ENCODE measurements at places on chromosomes 16 and 17.

DNA sequence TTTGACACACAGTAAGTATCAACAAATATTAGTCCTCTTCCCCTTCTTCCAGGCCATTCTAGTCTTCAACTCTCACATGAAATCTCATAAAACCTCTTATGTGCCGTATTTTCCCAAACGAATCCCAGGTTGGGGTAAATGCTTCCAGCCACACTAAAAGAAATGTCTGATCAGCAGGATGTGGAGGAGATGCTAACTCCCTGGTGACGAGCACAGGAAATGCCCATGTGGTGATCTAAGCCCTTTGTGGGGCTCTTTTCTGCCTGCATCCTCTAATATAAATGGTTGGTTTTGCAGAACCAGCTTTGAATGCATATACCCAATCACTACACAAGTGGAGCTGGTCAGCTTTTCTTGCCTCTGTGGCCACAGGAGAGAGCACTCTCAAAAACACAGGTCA lies 498.2 kb upstream of the ERCC4 start:
- DNase-seq = no peak

DNA sequence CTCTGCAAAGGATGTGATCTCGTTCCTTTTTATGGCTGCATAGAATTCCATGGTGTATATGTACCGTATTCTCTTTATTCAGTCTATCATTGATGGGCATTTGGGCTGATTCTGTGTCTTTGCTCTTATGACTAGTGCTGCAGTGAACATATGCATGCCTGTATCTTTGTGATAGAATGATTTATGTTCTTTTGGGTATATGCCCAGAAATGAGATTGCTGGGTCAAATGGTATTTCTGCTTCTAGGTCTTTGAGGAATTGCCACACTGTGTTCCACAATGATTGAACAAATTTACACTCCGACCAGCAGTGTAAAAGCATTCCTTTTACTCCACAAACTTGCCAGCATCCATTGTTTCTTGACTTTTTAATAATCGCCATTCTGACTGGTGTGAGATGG lies 60.2 kb upstream of the ADORA2B start:
- no peak for DNase-seq

- DNase-seq = no peak
These were observed 49.7 kb upstream of the CCDC182 start for GRCh38 chr17:57794841-57795240.

GRCh38 chr17:62720126-62720850 lies 87.8 kb downstream of the MARCHF10 start:
- no peak for DNase-seq

DNA sequence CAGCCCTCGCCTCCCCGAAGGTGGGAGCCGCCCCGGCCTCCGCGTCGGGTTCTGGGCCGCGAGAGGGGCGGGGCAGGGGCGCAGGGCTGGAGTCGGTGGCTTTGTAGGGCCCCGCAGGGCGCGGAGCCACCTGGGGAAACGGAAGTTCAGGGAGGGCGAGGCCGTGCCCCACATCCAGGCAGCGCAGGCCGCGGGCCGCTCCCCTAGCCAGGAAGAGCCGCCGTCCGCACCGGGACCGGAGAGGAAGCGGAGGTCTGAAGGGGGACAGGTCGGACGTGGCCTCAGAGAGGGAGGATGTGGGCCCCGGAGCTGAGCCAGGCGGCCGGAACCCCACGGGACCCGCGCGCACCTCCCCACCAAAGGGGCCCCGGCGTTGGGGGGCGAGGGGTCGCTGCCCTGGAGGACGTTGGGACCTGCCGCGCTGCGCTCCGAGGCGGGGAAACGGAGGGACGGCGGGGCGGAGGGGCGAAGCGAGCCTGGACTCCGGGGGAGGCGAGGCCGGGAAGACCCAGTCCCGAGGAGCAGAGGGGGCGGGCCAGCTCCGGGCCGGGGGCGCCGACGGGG lies 482 bp upstream of the SLC16A3 start:
- DNase-seq = peak; percentile 81

- no peak for DNase-seq
These were observed 31.1 kb upstream of the CARMIL2 start for GRCh38 chr16:67613808-67614207.

- DNase-seq = peak; percentile 18
These were observed 1.2 kb downstream of the JPT1 start for GRCh38 chr17:75152922-75153779.

- DNase-seq = no peak
These were observed 860 bp upstream of the DCAF7 start for GRCh38 chr17:63549289-63549945.

DNA sequence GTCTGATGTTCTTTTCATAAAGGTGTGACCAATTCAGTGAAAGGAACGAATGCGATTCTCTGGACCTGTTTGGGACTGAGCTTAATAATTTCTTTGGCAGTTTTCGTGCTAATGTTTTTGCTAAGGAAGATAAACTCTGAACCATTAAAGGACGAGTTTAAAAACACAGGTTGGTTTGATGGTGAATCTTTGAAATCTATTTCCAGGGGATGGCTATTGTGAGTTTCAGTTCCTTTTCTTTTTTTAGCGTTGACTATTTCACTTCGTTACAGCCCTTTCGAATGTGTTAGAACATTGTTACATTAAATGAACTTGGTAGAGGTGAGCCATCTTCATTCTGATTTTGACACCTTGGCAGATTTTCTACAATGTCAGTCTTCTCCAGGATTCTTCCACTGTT lies 1.2 kb downstream of the TNFRSF17 start:
- no peak for DNase-seq

- no peak for DNase-seq
These were observed 30.7 kb upstream of the SLFN13 start for GRCh38 chr17:35479271-35479670.

GRCh38 chr17:70288540-70289290 lies 119.4 kb downstream of the KCNJ2 start:
- peak; percentile 3 for DNase-seq

DNA sequence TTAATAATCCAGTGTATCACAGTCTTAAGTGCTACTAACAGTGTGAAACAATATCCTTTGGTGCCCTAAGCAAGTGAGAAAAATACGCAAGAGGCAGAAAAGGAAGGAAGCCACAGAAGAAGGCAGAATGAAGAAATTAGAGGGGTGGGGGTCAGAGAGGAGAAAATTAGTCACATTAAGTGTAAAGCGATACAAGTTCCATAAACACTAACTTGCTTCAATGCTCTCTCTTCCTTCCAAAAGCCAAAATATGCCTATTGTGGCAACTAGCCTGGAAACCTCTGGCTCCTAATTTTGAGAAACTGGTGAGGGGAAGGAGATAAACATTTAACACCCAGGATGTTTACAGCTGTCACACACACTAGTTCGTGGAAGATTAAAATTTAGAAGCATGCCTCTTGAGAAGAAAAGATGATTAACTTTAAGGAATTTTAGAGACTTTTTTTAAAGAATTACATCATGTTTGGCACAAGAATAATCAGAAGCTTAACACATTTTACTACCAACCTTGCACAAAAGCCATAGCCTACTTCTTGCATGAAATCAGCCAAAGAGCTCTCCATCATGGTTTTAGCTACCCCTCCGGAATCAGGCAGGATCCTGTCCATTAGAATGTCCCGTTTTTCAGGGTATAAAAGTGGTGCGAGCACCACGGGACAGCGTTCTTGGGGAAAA lies 44.7 kb downstream of the CNOT1 start:
- DNase-seq = no peak

DNA sequence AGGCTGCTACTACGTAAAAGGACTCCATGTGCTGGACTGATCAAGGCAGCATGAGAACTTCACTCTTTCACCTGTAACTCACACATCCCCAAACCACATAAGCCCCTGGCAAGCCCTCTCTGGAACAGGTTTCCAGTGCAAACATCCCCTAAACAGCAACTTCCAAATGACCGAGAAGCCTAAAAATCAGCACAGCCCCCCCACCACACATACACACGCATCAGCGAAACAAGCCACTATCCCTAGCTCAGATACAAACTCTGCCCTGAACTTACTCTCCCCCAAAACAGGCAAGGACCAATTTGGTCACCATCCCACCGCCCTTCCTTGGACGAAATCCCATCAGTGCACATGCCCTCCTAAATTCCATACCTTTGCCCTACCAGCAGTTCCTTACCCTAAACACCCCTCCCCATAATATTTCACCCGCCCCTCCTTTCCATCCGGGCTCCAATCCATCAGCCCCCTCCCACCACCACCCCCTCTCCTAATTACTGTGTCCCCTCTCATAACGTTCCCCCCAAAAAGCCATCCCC lies 735 bp downstream of the LSM12 start:
- DNase-seq = peak; percentile 8

DNA sequence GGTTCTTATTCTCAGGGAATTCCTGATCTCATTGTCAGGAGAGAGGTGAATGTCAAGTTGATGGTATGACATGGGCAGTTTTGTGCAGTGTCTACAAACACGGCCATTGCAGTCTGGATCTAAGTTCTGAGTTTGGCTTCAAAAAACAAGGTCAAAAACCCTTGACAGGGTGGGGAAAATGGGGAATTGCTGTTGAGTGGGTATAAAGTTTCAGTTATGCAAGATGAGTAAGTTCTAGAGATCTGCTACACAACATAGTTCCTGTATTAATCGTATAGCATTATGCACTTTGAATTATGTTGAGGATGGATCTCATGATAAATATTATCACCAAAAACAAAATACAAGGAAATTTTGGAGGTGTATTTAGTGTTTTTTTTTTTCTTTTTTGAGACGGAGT lies 36.6 kb upstream of the CARMIL2 start:
- DNase-seq = no peak

DNA sequence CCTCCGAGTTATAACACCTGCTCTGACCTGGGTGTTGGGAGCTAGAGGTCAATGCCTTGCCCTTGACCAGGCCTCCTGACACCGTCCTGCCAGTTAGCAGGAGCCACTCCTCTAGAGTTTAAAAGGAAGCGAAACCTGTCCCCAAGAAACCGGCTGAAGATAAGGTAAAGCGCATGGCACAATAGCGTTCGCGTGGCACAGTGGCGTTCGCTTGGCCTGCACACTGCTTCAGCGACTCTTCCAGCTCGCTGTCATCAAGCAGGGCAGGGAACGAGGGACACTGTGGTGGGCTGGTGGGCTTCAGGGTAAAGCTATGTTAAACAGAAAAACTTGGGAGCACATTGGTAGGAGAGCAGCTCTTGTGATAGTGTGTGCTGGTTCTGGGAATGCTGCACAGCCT lies 28.2 kb upstream of the ETV4 start:
- DNase-seq = no peak

DNA sequence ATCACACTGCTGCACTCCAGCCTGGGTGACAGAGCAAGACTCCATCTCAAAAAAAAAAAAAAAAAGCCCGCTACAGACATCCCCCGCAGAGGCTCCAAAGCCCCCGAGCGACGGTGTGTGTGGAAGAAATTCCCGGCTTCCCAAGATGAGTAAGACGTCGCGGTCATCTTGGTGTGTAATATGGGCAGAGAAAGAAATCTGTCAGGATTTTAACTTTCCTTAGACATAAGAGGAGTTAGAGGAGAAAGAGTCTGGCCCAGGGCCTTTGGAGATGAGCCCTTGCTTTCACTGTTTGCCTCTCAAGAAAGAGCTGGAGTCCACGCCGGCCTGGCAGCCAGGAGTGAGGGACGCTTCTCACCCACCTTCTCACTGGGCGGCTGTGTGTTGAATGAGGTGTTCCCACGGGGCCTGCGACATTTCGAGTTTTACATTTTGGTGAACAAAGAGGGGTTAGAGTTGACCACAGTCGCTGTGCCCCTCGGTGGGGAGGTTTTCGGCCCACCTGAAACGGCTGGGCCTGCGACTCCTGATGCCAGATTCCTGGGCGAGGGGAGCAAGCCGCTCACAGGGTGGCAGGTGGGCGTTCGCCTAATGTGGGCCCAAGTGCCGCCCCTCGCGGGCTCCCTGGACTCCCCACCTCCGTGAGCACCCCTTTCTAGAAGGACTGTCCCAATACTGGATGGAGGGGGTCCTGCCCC lies 17.9 kb downstream of the C1QTNF1 start:
- no peak for DNase-seq

DNA sequence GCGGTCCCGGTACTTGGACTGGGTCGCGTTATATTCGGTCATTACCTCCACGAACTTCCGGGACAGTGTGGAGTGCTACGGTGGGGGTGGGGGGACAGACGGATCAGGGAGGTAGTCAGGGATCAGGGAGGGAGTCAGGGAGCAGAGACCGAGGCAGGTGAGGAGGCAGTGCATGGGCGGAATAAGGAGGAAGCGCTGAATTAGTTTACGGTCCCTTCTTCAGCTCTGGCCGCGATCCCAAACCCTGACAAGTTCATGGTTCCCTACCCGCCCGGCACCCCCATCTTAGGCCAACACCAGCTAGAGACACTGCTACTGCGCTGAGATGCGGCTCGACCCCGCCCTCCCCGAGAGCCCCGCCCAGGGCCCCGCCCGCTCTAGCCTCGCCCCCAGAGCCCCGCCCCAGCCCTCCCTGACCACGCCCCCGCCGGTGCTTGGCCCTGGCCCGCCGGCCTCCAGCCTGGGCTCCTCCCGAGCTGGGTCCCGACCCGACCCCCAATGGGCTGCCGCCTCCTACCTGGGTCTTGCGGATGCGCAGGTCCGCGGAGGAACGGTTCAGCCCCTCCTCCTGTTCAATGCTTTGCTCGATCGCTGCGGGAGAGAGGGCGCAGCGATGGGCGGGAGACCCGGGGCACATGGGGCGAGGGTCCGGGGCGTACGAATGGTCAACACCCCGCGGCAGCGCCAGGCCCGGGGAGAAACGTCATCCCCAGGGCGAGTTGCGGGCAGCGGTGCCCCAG lies 12.1 kb downstream of the HSD3B7 start:
- DNase-seq = peak; percentile 70

DNA sequence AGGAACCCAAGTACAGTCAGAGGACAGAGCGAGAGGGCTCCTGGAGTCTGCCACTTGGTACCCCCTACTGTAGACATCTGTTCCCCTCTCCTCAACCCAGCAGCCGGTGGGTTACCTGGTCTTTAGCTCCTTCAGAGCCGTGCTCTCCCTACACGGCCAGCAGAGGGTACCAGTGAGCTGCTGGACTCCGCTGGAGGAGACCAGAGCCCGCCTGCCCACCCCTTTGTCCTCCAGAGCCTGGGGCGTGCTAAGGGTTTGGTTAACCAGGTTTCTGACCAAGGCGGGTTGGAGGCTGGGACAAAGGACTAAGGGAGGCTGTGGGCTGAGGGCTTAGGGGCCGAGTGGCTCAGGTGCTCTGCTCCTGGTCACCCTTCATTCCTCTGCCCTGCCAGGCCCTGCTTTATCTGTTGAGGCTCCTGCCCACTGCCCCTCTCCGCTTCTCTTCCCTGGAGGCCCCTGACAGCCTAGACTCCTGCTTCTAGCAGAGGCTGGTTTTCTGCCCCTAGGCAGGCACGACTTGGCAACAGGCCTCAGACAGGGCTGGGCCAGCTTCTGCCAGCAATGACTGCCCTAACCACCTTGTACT lies 2.7 kb upstream of the HSD11B2 start:
- DNase-seq = peak; percentile 26

GRCh38 chr16:27824786-27825185 lies 238.7 kb downstream of the GSG1L start:
- DNase-seq = no peak

- no peak for DNase-seq
These were observed 372.3 kb upstream of the ZFHX3 start for GRCh38 chr16:73420244-73420643.

- no peak for DNase-seq
These were observed 105.1 kb downstream of the CHD9 start for GRCh38 chr16:53159781-53160436.

DNA sequence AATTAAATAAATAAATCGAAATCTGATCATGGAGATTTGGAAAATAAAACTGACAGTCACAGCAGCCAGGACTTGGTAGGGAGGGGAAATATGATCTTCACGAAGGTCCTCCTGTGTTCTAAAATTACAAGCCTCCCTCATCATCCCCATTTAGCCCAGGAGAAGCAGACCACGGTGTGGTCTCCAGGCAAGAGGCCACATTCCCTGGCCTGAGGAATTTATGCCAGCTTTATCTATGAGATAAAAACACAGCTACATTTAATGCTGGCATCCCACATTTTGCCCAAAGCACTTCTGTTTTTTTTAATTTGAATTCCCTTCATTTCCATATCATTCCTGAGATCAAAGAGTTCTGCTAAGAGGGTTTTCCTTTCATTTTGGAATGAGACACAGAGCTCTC lies 43.2 kb downstream of the ABCC12 start:
- no peak for DNase-seq
